ENCODE measurements at places on chromosomes 6 and 20. TPM values are rescaled to one million over a fixed set of nuclear protein-coding genes. Genes with fewer than 3 reads are reported as not detected.

DNA sequence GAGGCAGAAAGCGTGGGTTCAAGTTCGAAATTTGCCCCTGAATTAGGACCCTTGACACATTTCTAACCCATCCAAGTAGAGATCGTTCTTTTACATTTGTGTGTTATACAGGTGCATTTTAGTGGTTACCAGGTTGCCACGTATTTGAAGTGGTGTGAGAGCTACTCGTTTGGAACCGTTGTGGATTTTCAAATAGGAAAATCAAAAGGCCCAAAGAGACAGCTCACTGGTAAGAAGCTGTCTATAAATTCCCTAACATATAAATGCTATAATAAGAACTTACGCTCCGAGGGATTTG is 1.6 kb upstream of the REV3L start:
- DNase-seq, result no peak

DNA sequence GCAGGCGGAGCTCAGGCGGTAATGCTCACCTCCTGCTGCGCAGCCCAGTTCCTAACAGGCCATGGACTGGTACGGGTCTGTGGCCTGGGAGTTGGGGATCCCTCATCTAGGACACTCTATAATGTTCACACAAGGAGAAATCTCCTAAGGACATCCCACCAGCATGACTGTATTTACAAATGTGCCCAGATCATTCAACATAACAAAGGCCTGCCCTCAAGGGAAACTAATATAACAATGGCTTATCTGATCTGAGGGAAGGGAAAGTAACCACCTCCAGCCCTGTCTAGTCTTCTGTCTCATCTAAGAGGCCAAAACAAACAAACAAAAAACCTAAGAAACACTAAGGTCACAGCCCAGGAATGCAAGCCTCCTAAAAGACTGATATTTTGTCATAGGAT is 232.8 kb downstream of the RNGTT start:
- DNase-seq, result no peak

The FRK gene
- total RNA-seq, result 5.2 TPM

The TMC2 gene
- total RNA-seq, result not detected

The UBR2 gene
- 34.7 TPM for total RNA-seq

GRCh38 chr20:57616143-57616951 is 3.9 kb downstream of the ZBP1 start:
- DNase-seq, result no peak

The BPIFB1 gene
- total RNA-seq, result not detected

GRCh38 chr20:16064989-16065707 is 508.1 kb downstream of the KIF16B start:
- no peak for DNase-seq

The SLC22A7 gene
- total RNA-seq, result 0.37 TPM

DNA sequence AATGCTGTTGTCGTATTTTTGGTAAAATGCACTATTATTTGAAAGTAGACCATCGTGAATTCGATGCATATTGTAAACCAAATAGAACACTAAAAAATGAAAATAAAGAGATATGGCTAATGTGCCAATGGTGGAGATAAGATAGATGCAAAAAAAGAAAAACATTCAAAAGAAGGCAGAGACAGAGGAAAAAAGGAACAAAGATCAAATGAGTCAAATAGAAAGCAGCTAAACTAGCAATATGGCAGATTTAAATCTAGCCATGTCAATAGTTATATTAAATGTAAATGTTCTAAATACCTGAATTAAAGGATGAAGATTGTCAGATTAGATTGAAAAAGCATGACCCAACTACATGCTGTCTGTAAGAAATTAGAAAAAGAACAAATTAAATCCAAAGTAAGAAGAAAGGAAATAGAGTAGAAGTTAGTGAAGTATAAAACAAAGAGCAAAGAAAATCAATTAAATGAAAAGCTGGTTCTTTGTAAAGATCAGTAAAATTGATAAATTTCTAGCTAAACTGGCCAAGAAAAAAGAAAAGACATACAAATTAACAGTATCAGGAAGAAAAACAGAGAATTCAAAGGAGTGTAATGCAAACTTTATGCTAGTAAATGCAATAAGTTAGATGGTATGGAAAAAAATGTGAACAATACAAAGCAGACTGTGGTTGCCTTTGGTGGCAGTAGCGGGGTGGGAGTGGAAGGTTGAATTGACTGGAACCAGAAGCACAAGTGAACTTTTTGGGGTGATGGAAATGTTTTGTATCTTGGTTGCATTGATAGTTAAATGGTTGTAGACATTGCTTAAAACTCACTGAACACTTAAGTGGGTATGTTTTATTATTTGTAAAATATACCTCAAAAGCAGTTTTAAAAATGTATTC is 44.8 kb downstream of the PTPN1 start:
- DNase-seq, result no peak

The MCHR2 gene
- total RNA-seq, result not detected

GRCh38 chr6:104957301-104958177 is 632 bp downstream of the LIN28B start:
- no peak for DNase-seq

DNA sequence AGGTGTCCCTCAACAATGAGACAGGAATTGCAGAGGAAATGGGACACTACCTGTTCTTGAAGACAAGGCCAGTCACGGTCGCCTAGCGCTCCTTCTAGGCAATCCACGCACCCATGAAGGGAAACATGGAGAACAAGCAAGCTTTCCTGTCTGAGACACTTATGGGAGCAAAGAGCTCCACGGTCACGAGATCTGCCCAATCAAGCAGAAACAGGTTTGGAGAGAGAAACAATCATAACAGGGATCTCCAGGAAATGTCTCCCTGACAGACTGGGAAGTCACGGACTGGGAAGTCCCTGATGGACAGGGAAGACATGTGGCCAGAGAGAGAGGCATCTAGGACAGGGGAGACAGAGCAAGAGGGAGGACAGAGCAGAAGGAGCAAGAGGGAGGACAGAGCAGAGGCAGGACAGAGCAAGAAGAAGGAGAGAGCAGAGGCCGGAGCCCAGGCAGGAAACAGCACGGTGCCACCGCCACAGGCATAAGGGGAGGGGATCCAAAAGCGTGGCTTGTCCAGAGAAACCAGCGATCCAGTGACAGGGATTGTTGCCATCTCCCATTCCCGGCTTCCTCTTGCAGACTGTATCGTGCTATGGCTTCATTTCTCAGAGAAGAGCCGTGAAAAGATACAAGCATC is 167.8 kb upstream of the ZNF337 start:
- no peak for DNase-seq
